Central memory CD4-positive, alpha-beta T cell (primary cell): ENCODE measurements at places on chromosomes 13 and 19.

GRCh38 chr13:108263621-108264355, 5.7 kb upstream of the TNFSF13B start:
- no peak for DNase-seq

DNA sequence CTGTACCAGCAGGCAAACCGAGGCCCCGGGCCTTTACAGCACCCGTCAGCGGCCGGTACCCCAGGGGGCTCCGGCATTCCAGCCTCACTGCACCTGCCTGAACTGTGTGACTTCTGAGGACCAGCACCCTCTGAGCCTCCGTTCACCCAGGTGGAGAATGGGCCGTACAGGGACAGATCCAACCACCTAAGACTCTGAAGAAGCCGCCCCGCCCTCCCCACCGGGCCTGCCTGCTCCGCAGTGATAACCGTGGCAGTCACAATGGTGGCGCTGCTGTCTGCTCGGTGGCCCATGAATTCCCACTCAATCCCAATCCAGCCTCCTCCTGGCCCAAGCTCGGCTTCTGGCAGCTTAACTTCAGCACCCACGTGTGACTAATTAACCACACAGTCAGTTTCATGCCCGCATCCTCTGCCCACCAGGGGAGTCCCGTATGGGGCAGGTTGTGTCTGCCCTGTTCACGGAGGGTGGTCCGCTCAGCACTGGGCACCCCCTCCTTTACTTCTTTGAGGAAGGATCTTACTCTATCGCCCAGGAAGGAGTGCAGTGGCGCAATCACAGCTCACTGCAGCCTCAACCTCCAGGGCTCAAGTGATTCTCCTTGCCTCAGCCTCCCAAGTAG, 3.4 kb downstream of the TCF3 start:
- DNase-seq: no peak

DNA sequence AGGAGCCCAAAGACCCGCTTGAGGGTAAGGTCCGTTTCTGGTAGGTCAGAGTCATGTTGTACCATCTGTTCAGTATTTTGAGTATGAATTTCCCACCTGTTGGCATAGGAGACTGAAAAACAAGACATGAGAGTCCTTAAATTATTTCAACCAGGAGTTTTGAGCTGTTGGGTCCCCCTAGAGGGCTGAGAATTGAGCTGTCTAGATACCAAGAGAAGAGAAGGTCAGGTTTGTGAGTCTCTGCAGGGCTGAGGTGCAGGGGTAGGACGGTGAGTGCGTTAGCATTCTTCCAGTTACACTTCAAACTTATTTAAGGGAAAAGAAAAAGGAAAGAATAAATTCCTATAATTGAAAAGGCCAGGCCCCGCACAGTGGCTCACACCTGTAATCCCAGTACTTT, 5.0 kb downstream of the CBLC start:
- DNase-seq: no peak

- no peak for DNase-seq
Observed at GRCh38 chr13:52361225-52361624, 44.7 kb downstream of the THSD1 start.

DNA sequence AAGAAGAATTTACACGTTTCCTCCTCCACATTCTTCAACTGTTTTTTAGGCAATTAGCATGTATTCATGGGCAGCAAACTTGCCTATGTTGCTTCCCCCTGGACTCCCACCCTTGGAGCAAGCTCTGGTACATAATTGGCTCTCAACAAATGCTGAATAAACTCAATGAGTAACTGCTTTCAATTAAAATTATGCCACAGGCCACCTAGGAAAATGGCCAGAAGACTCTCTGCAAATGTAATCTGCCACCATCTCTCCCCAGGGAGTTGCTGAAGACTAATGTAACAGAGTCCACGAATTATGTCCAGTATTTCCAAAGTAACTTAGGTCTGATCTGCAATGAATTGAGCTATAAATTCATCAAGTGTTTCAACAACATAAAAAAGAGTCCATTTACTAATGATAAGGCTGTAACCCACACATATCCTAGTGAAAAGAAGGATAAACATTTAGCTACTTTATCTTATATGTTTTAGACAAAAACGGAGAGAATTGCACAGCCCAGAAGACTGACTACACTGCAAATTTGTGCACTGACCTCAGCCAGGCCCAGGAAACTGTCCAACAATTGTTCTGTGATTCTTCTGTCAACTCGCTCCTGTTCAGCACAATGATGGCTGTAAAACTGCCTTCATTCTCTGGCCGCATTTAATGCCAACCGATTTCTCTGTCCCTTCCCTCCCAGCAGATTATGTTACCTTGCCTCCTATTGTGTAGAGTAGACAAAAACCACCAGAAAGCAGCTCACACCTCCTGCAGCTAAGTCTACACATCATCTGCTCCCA, 808.6 kb upstream of the ARGLU1 start:
- no peak for DNase-seq

DNA sequence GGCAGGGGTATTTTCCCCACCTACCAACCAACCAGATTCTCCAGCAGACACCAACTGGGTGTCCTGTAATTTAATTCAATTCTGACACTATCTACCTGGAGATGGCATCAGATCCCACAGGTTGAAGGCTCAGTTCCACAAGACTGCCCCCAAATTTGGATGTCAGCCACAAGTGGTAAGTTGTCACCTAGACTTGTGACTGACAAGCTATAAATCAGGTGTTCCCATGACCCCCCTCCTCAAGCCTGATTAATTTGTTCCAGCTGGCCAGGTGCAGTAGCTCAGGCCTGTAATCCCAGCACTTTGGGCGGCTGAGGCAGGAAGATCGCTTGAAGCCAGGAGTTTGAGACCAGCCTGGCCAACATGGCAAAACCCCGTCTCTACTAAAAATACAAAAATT, 10.6 kb upstream of the HAUS5 start:
- no peak for DNase-seq
